ENCODE measurements at places on chromosomes 13 and 19.

GRCh38 chr13:23069566-23069965 lies 111.2 kb upstream of the SGCG start:
- DNase-seq: no peak

DNA sequence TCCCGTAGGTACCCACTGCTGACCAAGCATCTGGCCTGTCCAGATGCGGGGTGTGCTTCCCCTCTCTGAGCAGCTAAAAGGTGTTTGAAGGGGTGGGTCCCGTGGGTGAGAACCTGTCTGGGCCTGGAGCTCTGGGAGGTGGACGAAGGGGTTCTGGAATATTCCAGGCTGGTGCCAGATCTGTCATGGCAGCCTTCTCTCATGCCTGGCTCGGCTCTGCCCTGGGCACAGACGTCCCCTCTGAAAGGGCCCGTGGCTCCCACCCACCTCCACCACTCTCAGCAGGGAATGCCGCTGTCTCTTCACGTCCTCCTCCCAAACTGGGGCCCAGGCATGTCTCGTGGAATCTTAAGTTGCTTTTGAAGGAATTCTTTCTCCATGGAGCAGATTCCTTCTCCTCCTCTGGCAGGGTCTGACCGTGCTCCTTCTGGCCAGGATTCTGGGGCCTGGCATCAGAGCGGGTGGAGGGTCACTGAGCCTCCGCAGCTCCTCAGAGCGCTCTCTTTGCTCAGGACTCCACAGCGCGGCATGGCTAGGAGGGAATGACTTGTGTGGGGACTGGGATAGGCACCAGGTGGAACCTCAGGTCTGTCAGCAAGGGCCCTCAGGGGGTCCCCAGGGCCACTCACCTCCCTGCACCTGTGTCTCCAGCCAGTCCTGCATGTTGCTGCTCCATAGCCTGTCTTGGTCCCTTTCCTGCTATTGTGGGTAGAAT lies 5.9 kb upstream of the MCF2L start:
- DNase-seq: no peak

GRCh38 chr13:71712988-71713653 lies 153.9 kb downstream of the DACH1 start:
- no peak for DNase-seq

DNA sequence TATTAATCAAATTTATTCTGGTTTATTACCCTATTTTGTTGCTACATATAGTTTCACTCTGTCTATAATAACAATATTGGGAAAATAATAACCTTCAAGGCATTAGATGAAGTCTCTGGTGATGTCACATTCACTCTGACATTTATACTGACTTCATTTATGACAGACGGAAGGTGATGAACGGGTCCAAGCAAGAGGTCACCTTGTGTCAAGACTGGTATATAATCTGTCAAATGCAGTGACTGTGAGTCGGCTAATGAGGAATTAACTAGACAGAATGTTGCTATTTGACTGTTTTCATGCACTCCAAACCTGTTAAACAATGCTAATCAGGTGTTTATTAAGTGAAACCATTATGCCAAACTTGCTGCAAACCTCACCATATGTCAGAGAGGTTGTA lies 800.5 kb upstream of the KLHL1 start:
- DNase-seq: no peak

DNA sequence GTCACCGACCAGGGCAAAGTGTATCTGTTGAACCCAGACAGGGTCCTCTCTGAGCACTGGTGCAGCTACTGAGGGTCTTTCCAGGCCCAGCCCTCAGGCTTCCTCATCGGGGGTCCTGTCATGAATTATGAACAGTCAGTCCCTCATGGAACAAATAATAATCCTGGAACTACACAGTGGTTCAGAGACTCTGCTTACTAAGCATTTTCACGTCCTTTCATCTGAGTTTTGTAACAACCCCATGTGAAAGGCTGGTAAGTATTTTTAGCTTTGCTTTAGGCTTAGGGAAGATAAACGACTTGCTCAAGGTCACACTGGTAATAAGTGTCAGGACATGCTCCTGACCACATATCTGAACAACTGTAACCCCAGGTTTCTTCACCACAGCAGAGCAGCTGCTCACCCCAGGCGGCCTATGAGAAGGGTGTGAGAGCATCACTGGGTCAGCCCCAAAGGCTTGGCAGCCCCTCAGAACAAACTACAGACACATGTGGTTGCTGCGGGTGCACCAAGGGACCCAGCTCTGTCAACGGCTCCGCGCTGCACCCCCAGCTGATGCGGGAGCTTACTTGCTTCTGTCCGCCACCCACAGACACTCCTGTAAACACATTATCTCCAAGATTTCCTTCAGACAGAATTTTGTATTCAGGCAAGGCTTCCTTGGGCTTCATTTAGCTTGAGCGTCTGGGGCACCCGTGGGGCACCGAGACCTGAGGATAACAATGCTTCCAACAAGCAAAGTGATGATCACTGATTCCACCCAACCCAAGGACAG lies 19.4 kb upstream of the GSX1 start:
- no peak for DNase-seq
